ENCODE measurements at places on chromosomes 16 and 17. TPM values are rescaled to one million over a fixed set of nuclear protein-coding genes. Genes with fewer than 3 reads are reported as not detected.

GRCh38 chr17:56074361-56074890, 78.8 kb upstream of the ANKFN1 start:
- H3K27ac ChIP-seq: no peak overlapping the region
- no peak for DNase-seq
- peaks cover 6% of the 10 kb centered on the region for H3K27me3 ChIP-seq
- H3K36me3 ChIP-seq: no peaks in the 10 kb centered on the region

ASPA gene
- total RNA-seq: not detected

ADAD2 gene
- not detected for total RNA-seq

- peaks cover 13% of the 10 kb centered on the region for H3K4me1 ChIP-seq
- no peaks in the 10 kb centered on the region for H3K36me3 ChIP-seq
- H3K27ac ChIP-seq: no peak overlapping the region
- DNase-seq: no peak
- peak overlapping the region; percentile 35 for H3K4me3 ChIP-seq
Measured at GRCh38 chr17:41718287-41718645, 6.1 kb downstream of the GAST start.

DNA sequence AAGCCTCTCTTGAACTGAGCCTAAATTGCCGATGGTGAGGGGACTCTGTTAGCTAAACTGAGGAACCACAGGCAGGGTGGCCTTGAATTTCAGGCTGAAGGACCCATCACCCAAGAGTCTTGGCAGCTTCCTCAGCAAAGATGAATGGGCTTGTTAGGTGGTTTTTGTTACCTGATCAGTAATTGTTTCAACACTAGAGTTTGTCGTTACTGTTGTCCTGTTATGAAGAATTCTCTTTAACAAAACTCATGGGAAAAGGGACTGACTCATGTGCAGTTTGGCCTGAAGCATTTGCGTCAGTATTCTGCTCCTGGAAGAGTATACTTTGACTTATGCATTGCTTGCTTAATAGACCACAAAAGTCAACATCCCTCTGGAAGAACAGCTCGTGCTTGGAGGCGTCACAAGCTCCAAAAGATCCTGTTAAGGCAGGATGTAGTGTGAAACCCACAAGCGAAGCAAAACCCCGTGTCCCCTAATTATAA, 206.0 kb downstream of the IRX3 start:
- peaks cover 35% of the 10 kb centered on the region for H3K4me1 ChIP-seq
- no peaks in the 10 kb centered on the region for H3K27me3 ChIP-seq
- peak overlapping the region; percentile 98 for H3K27ac ChIP-seq
- H3K4me3 ChIP-seq: no peak overlapping the region

GRCh38 chr16:87845213-87845612, 24.1 kb downstream of the SLC7A5 start:
- no peak overlapping the region for H3K4me3 ChIP-seq
- H3K27me3 ChIP-seq: no peaks in the 10 kb centered on the region
- no peak for DNase-seq
- peaks cover 32% of the 10 kb centered on the region for H3K36me3 ChIP-seq

EPOP gene
- 12.6 TPM for total RNA-seq

- peaks cover 10% of the 10 kb centered on the region for H3K4me1 ChIP-seq
- no peaks in the 10 kb centered on the region for H3K27me3 ChIP-seq
- H3K36me3 ChIP-seq: peaks cover 12% of the 10 kb centered on the region
Measured at GRCh38 chr17:15510361-15510760, 42.9 kb upstream of the CDRT4 start.

GRCh38 chr17:36608794-36609497, 7.6 kb downstream of the MRM1 start:
- no peaks in the 10 kb centered on the region for H3K4me1 ChIP-seq
- H3K36me3 ChIP-seq: no peaks in the 10 kb centered on the region

DNA sequence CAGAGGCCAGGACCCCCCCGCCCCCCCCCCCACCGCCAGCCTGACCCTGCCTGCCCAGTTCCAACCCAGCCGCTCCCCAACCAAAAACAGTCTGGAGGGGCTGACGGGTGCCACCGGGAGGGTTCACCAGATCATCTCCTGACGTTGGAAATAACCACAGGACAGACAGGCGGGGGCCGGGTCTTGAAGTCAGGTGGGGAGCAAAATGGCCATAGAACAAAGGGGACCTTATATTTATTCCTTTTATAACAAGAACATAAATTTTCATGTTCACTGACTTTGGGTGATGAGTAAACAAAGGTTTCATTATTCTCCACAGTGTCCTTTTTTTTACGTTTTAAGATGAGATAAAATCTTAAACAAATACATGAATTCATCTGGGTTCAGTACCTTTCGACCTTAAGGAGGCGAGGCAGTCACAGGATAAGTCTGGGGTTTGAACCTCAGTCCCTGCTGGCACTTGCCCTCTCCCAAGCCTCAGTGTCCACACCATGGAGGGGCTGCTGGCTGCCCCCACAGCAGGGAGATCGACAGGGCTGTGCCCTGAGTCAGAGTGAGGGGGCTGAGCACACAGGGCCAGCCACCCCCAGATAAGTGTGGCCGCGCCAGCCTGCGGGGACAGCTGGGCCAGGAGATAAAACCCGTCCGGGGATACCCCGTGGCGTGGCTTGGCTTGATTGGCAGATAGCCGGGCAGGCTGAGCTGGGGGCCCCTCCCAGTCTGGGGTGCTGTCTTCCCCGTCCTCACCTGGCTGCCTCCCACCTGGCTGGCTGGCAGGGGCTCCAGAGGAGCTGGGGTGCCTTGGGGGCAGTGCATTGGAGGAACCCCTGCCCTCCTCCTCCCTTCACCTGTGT, 15.0 kb downstream of the SLC7A5 start:
- H3K4me1 ChIP-seq: peaks cover 42% of the 10 kb centered on the region
- peaks cover 37% of the 10 kb centered on the region for H3K36me3 ChIP-seq
- H3K27ac ChIP-seq: peak overlapping the region; percentile 95
- peak; percentile 70 for DNase-seq
- H3K4me3 ChIP-seq: no peak overlapping the region

GRCh38 chr16:53721017-53721416, 17.1 kb downstream of the FTO start:
- H3K4me3 ChIP-seq: no peak overlapping the region
- H3K27ac ChIP-seq: no peak overlapping the region
- no peaks in the 10 kb centered on the region for H3K27me3 ChIP-seq
- no peak for DNase-seq

ITGB4 gene
- 362 TPM for total RNA-seq

KRT36 gene
- not detected for total RNA-seq

DNA sequence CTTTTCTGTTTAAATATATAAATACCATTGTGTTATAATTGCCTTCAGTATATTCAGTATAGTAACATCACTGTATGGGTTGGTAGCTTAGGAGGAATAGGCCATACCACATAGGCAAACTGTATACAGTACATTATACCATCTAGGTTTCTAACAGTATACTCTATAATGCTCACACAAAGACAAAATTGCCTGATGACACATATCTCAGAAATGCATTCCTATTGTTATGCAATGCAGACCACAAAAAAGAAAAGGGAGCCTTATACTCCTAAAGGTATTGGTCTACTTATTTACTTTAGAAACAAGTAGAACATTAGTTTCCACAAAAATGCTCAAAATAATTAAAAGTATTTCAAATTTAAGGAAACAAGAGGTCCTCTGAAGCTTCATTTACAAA, 47.9 kb downstream of the SETD6 start:
- peak; percentile 74 for DNase-seq
- no peak overlapping the region for H3K27ac ChIP-seq
- no peak overlapping the region for H3K4me3 ChIP-seq
- H3K36me3 ChIP-seq: peaks cover 26% of the 10 kb centered on the region
- no peaks in the 10 kb centered on the region for H3K27me3 ChIP-seq
- H3K4me1 ChIP-seq: peaks cover 12% of the 10 kb centered on the region

- H3K4me1 ChIP-seq: no peaks in the 10 kb centered on the region
- no peaks in the 10 kb centered on the region for H3K36me3 ChIP-seq
- H3K27me3 ChIP-seq: no peaks in the 10 kb centered on the region
Measured at GRCh38 chr17:39212195-39212810, 12.2 kb downstream of the RPL19 start.

Measured in PC-3 (cell line).